ENCODE measurements at places on chromosomes 6 and 20.
A peak's percentile ranks its signal among the peaks of the same experiment; 100 is the strongest.

GRCh38 chr20:25191689-25192088 is 3.8 kb upstream of the ENTPD6 start:
- DNase-seq: no peak

GRCh38 chr6:18390476-18390875 is 3.3 kb downstream of the RNF144B start:
- no peak for DNase-seq

- DNase-seq: no peak
Observed at GRCh38 chr20:32610472-32611218, 25.5 kb upstream of the NOL4L start.

DNA sequence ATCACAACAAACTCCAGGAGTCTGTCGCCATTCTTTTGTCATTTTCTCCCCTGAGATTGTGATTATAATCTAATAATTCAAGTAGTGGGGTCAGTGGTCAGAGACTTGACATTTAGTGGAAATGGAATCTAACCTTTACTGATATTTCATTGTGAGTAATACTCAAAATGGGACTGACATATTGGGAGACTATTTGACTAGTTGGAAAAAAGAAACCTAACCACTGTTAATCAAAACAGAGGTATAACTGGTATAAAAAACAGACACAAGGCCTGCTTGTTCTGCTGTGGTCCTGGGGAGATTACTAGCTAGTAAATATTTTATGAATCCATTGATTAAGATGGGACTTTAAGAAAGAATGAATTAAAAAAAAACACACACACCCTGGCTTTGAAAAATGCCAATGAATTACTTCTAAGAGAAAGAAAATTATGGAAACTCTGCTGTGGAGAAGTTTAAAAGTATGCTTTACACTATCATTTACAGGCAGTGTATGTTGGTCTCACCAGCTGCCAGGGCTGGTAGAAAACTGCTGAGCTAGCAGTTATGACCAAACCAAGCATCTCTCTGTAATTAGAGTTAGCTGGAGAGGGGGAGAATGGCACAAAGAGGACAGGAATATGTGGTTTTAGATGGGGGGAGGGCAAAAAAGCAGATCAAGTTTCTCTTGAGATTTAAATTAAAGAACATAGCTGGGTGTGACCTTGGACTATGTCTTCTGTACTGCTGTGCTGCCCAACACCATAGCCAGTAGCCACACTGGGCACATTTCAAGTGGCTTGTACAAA is 103.7 kb downstream of the FYN start:
- DNase-seq: no peak

- DNase-seq: no peak
Observed at GRCh38 chr6:45461486-45461885, 83.8 kb upstream of the SUPT3H start.

- peak; percentile 6 for DNase-seq
Observed at GRCh38 chr6:5670811-5671561, 335.7 kb downstream of the NRN1 start.

DNA sequence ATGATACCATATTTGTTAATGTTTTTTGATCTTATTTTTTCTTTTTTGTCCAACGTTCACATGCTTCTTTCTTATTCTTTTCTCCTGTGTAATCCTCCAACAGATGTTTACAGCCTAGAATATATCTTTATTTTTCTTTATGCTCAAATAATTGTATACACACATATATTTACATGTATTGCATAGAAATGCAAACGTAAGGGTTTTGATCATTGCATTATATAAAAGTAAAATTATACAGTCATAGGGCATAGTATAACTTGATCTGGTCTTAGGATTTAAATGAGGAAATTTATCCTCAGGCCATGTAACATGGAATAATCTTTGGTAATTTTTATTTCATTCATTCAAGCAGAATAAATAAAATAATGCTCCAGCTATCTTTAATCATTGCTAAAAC is 84.9 kb upstream of the EEF1E1 start:
- DNase-seq: no peak

GRCh38 chr6:130218134-130218533 is 4.6 kb downstream of the SAMD3 start:
- no peak for DNase-seq

DNA sequence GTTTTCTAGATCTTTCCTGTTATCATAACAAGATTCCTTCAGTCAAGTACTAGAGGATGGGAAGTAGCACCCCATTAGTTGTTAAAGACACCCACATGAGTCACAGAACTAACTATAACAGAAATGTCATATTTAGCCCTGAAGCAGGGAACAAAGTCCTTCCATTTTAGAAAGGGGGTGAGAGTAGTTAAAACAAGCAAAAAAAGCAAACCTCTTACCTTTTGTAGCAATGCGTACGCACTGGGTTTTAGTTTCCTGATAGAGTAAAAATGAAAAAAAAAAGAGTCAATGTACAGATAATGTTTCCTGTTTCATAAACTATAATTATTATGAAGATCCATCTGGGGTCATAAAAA is 163.7 kb upstream of the THEMIS start:
- DNase-seq: no peak

DNA sequence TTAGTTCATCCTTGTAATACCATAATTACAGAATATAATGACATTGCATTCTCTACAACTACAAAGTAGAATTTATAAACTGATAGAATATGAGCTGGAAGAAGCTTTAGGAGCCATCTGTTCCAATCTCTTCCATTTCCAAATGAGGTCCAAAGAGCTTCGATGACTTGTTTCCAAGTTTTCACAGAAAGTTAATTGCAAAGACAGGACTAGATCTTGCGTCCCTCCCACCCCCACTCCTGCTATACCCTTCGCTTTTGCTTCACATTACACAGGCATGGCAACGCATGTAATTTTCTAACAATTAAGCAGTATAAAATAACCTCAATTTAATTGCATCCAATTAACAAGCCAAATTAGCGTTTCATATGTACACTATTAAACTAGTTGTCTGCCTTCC is 7.0 kb downstream of the HIVEP2 start:
- no peak for DNase-seq

- DNase-seq: no peak
Observed at GRCh38 chr6:50936277-50936681, 117.6 kb downstream of the TFAP2B start.

DNA sequence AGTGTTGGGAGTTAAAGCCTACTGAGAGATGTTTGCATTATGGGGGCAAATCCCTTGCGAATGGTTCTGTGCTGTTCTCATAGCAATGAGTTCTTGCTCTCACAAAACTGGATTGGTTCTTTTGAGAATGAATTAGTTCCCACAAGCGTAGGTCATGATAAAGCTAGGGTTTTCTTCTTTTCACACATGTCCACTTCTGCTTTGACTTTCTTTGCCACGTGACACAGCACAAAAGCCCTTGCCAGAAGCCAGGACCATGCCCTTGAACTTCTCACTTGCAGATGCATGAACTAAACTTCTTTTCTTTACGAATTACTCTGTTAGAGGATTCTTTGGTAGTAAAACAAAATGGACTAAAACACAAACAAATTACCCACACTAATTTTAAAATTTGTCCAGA is 922.8 kb downstream of the EPHA7 start:
- DNase-seq: no peak

- DNase-seq: no peak
Observed at GRCh38 chr6:92827104-92827503, 592.3 kb downstream of the EPHA7 start.

DNA sequence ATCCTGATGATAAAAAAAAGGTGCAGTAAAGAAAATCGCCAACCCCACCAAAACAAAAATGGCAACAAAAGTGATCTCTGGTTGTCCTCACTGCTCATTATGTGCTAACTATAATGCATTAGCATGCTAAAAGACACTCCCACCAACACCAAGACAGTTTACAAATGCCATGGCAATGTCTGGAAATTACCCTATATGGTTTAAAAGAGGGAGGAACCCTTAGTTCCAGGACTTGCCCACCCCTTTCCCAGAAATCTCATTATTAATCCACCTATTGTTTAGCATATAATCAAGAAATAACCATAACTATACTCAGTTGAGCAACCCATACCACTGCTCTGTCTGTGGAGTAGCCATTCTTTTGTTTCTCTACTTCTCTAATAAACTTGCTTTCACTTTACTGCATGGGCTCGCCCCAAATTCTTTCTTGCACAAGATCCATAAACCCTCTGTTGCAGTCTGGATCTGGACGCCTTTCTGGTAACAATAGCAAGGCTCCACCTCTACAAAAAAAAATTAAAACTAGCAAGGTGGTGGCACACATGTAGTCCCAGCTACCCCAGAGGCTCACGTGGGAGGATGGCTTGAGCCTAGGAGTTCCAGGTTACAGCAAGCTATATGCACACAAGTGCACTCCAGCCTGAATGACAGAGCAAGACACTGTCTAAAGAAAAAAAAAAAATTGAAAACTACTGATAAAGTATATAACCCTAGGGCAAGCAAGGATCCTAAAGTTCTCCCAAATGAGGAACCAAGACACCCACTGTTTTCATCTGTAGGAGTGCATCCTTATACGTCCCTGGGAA is 278.8 kb upstream of the JARID2 start:
- DNase-seq: no peak

DNA sequence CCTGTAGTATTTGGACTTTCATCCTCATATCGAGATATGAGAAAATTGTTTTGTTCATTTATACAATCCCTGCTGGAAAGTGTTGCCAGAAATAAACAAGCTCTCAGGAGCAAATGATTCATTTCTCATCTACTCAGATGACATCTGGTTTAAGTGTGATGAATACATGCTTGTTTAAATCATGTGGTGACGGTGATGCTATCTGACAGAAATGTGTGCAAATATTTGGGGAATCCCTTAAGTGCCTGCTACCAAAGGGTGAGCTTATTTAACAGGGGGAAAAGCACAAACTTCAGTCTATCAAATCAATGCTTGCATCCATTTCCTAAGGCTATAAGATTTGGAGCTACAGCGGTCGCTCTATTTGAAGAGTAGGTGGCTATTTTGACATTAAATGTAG is 368.3 kb upstream of the SASH1 start:
- DNase-seq: peak; percentile 67

- DNase-seq: no peak
Observed at GRCh38 chr6:135280375-135281136, 99.4 kb downstream of the MYB start.

- DNase-seq: no peak
Observed at GRCh38 chr6:133835901-133836300, 53.0 kb upstream of the TCF21 start.

DNA sequence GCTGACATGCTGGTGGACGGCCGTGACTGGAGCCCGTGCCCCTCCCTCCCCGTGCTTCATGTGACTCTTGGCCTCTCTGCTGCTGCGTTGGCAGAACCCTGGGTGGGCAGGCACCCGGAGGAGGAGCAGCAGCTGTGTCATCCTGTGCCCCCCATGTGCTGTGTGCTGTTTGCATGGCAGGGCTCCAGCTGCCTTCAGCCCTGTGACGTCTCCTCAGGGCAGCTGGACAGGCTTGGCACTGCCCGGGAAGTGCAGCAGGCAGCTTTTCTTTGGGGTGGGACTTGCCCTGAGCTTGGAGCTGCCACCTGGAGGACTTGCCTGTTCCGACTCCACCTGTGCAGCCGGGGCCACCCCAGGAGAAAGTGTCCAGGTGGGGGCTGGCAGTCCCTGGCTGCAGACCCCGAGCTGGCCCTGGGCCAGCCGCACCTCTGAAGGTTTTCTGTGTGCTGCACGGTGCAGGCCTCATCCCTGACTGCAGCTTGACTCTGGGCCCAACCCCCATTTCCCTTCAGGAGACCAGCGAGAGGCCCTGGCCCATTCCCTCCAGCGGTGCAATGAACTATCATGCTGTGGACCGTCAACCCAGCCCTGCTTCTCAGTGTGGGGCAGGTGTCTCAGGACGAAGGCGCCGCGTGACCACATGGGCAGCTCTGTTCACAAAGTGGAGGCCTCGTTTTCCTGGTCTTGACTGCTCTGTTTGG is 8.1 kb downstream of the NPBWR2 start:
- DNase-seq: no peak

GRCh38 chr6:43814865-43815264 is 44.9 kb downstream of the VEGFA start:
- no peak for DNase-seq

DNA sequence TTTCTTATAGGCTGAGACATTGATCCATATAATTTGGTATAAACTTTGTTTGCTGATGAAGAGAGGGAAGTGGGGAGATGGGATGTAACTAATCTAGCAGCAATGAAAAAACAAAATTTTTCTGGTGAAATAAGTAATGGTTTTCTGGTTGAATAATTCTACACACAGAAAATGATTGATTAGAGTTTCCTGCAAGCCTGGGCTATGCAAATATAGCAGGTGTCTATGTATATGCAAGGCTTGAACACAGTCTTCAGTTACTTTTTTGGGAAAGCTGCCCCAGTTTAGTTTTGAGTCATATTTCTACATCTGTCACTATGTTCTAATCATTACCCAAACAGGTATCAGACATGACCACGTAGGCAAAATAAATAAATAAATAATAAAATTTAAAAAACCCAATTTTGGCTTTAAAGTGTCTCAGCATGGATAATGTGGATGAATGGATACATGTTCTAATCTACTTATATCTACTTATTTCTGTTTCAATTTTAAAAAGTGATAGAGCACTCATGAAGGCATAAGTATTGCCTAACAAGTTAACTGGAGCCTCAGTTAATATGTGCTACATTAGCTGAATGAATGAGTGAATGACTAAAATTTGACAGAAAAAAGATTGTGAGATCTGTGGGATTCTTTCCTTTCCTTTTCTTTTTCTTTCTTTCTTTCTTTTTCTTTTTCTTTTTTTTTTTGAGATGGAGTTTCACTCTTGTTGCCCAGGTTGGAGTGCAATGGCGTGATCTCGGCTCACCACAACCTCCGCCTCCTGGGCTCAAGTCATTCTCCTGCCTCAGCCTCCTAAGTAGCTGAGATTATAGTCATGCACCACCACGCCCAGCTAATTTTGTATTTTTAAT is 37.2 kb upstream of the TFB1M start:
- DNase-seq: no peak

All from osteoblast (primary cell).